ENCODE measurements at places on chromosomes 7 and 10.

DNA sequence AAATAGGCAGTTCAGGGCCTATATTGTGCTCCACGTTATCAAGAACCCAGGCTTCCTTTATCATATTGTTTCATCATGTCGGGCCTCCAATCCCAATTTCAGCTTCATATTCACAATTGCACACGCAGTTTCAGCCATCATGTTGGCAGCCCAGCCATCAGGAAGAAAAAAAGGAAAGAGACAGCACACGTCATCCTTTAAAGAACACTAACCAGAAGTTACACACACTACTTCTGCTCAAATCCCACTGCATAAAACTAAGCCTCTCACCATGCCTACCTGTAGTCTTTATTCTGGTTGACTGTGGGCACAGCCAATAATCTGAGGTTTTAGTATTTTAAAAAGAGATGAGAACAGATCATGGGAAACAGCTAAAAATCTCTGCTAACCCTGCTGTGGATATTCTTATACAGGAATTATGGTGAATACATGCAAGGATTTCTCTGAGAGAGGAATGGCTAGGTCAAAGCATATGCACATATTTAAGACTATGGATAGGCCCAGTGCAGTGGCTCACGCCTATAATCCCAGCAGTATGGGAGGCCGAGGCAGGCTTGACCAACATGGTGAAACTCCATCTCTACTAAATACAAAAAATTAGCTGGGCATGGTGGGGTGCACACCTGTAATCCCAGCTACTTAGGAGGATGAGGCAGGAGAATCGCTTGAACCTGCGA, 534.4 kb downstream of the ETV1 start:
- no peaks in the 10 kb centered on the region for H3K4me1 ChIP-seq
- H3K36me3 ChIP-seq, result no peaks in the 10 kb centered on the region
- no peak for DNase-seq

DNA sequence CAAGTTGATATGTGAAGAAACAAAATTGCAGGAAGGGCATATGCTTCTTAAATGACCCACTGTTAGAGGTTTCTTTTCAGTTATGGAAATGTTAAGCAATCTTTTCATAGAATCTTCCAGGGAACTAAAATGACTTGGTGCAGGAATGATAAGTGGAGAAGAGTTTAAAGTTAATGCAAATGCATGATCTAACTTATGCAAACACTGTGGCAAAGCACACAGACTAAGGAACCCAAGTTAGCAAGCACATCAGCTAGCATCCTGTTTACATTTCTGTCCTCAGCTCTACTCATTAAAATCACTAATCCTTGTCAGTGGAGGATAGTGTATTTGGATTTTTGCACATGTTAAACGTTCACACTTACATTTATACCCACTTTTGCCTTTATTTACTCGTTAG, 9.3 kb downstream of the CLCN1 start:
- no peak overlapping the region for H3K4me3 ChIP-seq
- no peaks in the 10 kb centered on the region for H3K27me3 ChIP-seq

DNA sequence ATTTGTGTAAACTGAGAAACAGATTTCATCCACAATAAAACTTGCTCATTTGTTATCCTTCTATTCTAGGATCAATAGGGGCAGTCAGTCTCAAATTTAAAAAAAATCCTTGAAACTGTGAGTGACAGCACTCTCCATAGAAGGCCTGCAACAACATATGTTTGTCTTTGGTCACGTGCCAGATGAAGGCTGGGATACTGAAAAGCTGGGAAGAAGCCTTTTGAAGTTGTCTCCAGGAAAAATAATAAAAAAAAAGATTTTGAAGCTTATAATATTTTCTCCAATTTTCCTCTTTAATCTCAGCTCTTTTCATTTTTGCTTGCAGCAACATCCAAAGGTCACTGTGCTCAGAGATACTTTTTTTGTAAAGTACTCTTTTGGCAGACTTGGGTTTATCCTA, 128.6 kb upstream of the SLC26A5 start:
- no peak overlapping the region for H3K4me3 ChIP-seq
- no peaks in the 10 kb centered on the region for H3K36me3 ChIP-seq
- H3K27me3 ChIP-seq, result no peaks in the 10 kb centered on the region
- no peak for DNase-seq

- H3K27ac ChIP-seq, result no peak overlapping the region
- DNase-seq, result no peak
- no peaks in the 10 kb centered on the region for H3K36me3 ChIP-seq
- H3K4me3 ChIP-seq, result no peak overlapping the region
Measured at GRCh38 chr7:103803631-103804030, 185.8 kb downstream of the RELN start.

DNA sequence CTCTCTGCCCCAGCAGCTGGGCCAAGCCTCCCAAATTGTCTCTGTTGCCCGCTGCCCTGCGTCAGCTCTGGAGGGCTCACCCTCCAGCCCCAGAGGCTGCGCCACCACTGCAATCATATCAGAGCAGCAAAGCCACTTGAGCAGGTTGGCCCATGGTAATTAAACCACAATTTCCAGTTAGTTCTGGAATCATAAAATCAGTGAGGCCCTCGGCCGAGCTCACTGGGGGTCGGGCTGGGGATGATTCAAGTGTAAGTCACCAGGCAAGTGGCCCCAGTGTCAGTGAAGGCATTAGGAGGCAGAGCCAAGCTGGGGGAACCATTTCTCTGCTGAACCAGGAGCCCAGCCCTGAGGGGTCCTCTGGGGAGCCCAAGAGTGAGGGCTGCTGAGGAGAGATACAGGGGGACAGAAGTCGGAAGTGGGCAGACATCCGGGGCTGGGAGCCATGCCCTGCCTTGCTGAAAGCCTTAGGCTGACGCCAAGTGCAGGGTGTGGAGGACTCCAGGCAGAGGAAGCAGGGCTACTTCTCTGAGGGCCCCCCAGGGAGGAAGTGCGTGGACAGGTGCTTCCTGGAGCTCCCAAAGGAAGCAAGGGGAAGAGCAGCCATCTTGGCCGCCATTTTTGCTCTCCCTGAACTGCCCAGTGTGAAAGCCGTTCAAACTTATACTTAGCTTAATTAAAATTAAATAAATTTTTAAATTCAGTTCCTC, 29.5 kb upstream of the SLC29A3 start:
- no peak for DNase-seq
- no peaks in the 10 kb centered on the region for H3K4me1 ChIP-seq
- no peaks in the 10 kb centered on the region for H3K27me3 ChIP-seq
- no peaks in the 10 kb centered on the region for H3K36me3 ChIP-seq
- H3K27ac ChIP-seq, result no peak overlapping the region

DNA sequence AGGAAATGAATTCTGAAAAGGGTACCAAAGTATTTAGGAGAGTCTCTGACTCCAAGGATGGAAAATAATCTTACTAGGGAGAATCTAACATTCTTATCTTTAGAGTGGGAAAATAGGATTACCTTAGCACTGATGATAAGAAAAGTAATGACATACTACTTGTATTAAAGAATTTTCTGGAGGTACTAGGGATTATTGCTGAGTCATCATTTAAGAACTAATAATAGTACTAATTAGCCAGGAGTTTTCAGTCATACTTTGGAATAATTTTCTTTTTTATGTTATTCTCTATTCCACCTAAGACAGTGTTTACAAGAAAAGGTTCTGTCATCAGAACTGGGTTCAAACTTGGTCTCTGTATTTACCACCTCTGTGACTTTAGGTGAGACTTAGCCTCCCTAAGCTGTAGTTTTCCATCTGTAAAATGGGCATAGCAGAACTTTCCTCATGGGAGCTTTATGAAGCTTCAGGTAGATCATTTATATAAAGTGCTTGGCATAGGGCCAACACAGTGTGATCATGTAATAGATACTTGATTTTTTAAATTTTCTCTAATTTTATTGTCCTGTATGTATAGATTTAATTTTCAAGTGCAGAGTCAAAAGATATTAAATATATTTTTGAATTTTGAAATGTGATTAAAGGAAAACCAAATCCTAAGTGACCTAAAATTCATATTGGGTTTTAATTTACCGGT, 20.4 kb downstream of the ITGB8 start:
- no peaks in the 10 kb centered on the region for H3K27me3 ChIP-seq
- DNase-seq, result no peak
- peak overlapping the region; percentile 58 for H3K27ac ChIP-seq
- H3K36me3 ChIP-seq, result no peaks in the 10 kb centered on the region
- peaks cover 18% of the 10 kb centered on the region for H3K4me1 ChIP-seq

- no peaks in the 10 kb centered on the region for H3K4me1 ChIP-seq
- H3K36me3 ChIP-seq, result no peaks in the 10 kb centered on the region
- no peaks in the 10 kb centered on the region for H3K27me3 ChIP-seq
Measured at GRCh38 chr7:39410582-39410981, 155.6 kb upstream of the YAE1 start.

- no peak overlapping the region for H3K27ac ChIP-seq
- no peaks in the 10 kb centered on the region for H3K36me3 ChIP-seq
- DNase-seq, result no peak
- no peaks in the 10 kb centered on the region for H3K4me1 ChIP-seq
- no peak overlapping the region for H3K4me3 ChIP-seq
Measured at GRCh38 chr7:106177738-106178592, 65.9 kb upstream of the SYPL1 start.

- H3K27me3 ChIP-seq, result no peaks in the 10 kb centered on the region
- no peak overlapping the region for H3K27ac ChIP-seq
- H3K36me3 ChIP-seq, result no peaks in the 10 kb centered on the region
Measured at GRCh38 chr10:86734207-86734988, 22.0 kb upstream of the BMPR1A start.

DNA sequence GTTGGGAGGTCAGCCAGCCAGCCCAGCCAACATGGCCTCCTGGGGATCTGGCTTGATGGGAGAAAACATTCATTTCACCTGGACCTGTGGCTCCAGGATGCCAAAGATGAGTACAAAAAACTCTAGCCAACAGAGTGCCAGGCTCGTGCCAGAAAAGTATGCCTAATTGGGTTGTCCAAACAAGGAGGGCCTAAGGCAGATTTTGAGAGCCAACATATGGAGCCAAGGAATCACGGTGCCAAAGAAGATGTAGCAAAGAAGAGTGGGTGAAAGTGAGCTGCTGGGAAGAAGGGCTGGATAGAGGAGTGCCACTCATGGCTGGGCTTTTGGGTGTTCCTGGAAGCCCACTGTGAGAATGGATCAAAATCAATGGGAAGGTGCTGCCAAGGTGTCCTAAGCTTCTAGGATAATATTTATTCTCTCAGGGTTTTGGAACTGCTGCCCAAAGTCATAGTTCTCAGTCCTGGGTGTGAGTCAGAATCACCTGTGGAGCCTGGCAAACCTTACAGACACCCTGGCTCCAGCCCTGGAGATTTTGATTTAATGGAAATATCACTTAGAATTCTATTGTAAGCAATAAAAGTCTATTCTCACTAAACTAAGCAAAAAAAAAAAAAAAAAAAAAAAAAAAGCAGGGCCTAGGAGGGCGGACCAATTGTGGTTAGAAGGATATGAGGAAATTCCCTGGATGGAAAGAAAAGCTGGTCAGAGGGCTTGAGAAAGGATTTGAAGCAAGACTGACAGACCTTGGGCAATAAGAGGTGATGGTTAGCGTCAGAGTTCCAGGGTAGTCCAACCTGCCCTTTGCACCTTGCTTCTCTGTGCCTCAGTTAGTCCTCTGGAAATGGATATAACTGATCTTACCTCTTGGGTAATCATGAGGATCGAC, 182.2 kb upstream of the PRR15 start:
- no peak overlapping the region for H3K4me3 ChIP-seq
- no peak overlapping the region for H3K27ac ChIP-seq
- no peaks in the 10 kb centered on the region for H3K4me1 ChIP-seq

GRCh38 chr10:43978936-43979335, 330.3 kb upstream of the ZNF32 start:
- no peak overlapping the region for H3K27ac ChIP-seq
- no peaks in the 10 kb centered on the region for H3K27me3 ChIP-seq
- no peaks in the 10 kb centered on the region for H3K4me1 ChIP-seq

DNA sequence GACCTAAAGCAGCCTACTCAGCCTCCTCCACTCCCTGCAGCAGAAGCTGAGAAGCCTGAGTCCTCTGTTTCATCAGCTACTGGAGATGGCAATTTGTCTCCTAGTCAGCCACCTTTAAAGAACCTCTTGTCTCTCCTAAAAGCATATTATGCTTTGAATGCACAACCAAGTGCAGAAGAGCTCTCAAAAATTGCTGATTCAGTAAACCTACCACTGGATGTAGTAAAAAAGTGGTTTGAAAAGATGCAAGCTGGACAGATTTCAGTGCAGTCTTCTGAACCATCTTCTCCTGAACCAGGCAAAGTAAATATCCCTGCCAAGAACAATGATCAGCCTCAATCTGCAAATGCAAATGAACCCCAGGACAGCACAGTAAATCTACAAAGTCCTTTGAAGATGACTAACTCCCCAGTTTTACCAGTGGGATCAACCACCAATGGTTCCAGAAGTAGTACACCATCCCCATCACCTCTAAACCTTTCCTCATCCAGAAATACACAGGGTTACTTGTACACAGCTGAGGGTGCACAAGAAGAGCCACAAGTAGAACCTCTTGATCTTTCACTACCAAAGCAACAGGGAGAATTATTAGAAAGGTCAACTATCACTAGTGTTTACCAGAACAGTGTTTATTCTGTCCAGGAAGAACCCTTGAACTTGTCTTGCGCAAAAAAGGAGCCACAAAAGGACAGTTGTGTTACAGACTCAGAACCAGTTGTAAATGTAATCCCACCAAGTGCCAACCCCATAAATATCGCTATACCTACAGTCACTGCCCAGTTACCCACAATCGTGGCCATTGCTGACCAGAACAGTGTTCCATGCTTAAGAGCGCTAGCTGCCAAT, 202.2 kb downstream of the ZEB1 start:
- no peaks in the 10 kb centered on the region for H3K27me3 ChIP-seq
- H3K36me3 ChIP-seq, result no peaks in the 10 kb centered on the region
- no peak overlapping the region for H3K27ac ChIP-seq
- DNase-seq, result no peak
- no peaks in the 10 kb centered on the region for H3K4me1 ChIP-seq

GRCh38 chr10:71152043-71152442, 60.3 kb upstream of the UNC5B start:
- H3K27ac ChIP-seq, result no peak overlapping the region
- no peaks in the 10 kb centered on the region for H3K27me3 ChIP-seq
- DNase-seq, result no peak
- H3K4me1 ChIP-seq, result no peaks in the 10 kb centered on the region
- H3K36me3 ChIP-seq, result no peaks in the 10 kb centered on the region
- H3K4me3 ChIP-seq, result no peak overlapping the region

GRCh38 chr7:114269714-114270113, 144.9 kb upstream of the FOXP2 start:
- DNase-seq, result no peak
- H3K4me3 ChIP-seq, result no peak overlapping the region
- H3K4me1 ChIP-seq, result no peaks in the 10 kb centered on the region

GRCh38 chr7:66871076-66871475, 49.9 kb upstream of the TMEM248 start:
- no peak overlapping the region for H3K27ac ChIP-seq
- DNase-seq, result no peak
- H3K27me3 ChIP-seq, result no peaks in the 10 kb centered on the region
- no peak overlapping the region for H3K4me3 ChIP-seq

DNA sequence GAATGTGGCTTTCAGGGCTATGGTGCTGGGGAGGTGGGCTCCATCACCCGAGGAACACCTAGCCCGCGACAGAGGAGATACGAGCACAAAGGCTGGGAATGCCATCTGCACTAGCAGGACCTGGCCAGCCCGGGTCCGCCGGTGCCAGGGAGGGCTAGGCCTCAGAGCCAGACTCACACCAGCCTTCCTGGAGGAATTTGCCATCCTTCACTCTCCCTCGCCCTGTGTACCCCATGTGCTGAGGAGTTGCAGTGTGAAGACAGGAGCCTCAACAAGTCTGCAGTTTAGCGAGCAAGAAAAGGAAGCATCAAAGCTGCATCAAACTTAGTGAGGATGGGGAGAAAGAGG, 123.6 kb upstream of the JCAD start:
- no peaks in the 10 kb centered on the region for H3K36me3 ChIP-seq
- H3K4me3 ChIP-seq, result no peak overlapping the region

GRCh38 chr7:92436612-92437445, 10.5 kb upstream of the GATAD1 start:
- no peaks in the 10 kb centered on the region for H3K27me3 ChIP-seq
- no peak overlapping the region for H3K4me3 ChIP-seq
- DNase-seq, result no peak
- H3K4me1 ChIP-seq, result no peaks in the 10 kb centered on the region

All from tibial nerve (tissue), 4 donors.